ENCODE measurements at places on chromosomes 1 and 21.

DNA sequence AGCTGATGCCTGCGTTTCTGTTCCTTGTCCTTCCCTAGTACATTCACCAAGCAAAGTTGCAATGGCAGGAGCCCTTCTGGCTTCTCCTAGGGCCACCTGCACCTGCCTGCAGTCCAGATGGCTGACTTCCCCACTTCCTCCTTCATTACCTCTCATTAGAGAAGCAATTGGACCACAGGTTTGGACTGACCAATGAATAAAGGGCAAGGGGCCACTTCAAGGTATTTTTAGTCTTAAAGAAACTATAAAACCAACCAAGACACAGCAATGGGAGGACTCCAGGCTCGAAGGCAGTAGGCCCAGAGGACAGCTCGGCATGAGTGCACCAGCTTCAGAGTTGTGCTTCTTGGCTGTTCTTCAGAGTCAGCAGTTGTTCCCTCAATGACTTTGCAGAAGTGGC is 60.8 kb upstream of the ROR1 start:
- DNase-seq: no peak

GRCh38 chr1:46487818-46488218 is 1.8 kb upstream of the DMBX1 start:
- DNase-seq: no peak

DNA sequence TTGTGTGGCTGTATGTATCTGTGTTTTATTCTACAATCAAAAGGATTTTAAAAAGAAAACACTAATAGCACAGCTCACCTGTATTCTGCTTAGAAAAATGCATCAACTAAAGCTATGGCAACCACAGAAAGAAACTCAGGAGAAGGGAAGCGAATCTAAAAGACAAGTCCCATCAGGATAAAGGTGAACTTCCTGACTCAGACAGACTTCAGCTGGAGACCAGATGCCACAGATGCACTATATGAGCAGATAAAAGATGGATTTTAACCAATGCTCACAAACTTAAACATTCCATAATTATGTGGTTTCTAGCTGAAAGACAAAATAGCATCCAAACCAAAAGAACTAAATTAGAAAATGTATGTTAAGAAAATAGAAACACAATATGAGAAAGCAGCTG is 231.0 kb downstream of the RERE start:
- DNase-seq: no peak

GRCh38 chr1:151540982-151541377 is 871 bp downstream of the TUFT1 start:
- DNase-seq: no peak

DNA sequence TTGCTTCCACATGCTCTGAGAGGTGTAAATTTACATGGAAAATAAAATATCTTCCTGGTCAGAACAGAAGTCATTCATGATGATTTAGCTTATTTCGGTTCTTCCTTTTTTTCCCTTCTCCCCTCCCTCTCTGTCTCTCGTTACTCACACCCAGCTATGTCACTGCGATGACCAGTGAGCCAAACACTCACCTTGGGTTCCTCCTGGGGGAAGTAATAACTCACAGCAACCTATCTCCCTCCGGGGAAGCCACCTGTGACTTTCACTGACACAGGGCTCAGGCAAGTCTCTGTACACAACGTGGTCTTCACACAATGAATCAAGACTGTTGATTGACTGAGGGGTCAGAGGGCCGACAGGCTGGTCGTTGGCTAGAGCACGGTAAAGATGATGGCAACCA is 135.3 kb upstream of the VANGL1 start:
- DNase-seq: no peak

DNA sequence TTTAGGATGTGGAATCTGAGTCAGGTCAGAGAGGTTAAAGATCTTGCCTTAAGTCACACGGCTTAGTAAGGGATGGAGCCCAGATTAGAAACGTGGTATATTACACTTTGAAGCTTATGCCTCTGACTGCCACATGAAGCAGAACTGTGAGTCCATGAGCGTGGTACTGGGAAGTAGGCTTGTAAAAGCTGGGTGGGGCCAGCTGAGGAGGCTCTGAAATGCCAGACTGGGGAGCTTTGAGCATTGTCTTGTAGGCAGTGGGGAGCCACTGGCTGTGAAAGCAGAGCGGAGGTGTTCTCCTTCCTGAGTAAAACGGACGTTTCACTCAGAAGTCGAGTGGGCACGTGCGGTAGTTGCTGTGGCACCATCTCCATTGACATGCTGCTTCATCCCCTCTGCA is 72.6 kb upstream of the USP24 start:
- no peak for DNase-seq

DNA sequence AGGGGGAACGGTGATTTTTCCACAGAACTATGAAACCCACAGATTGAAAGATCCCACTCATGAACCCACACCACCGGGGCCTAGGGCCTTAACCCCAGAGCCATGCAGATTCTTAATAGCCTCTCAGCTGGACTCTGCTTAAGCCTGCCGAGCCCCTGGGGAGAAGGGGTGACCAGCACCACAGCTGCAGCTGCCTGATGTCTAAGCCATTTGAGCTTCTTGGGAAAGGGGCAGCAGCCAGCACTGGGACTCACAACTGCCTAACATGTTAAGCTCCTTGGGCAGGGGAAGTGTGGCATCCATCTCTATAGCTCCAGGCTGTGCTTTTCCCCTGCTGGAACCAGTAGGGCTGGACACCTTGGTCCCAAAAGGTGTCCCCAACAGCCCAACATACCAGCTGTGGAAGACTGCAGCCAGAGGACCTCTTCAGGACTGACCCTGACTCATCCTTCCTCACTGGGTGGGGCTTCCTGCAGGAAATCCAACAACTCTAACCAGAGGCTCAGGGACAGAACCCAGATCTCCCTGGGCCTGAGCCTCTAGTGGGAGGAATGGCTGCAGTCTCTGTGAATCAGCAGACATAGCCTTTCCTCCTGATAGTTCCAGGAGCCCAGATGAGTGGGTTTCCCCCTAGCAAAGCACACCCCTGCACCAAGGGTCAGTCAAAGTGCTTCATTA is 34.6 kb upstream of the FMO3 start:
- DNase-seq: no peak

GRCh38 chr1:8627728-8628127 is 189.7 kb downstream of the RERE start:
- DNase-seq: no peak

- no peak for DNase-seq
Measured at GRCh38 chr1:178388418-178389145, 108.2 kb downstream of the CLEC20A start.

- DNase-seq: no peak
Measured at GRCh38 chr1:226344441-226345259, 35.7 kb upstream of the LIN9 start.

GRCh38 chr1:187665483-187665882 is 836.7 kb downstream of the PLA2G4A start:
- no peak for DNase-seq

Measured in stimulated activated naive CD4-positive, alpha-beta T cell treated with Interleukin-2 at 50 U/mL for 16 hours (primary cell).